Breast epithelium (tissue), 4 donors: ENCODE measurements at places on chromosomes 3 and 15. TPM values are rescaled to one million over a fixed set of nuclear protein-coding genes. Genes with fewer than 3 reads are reported as not detected.

CFAP44 gene
- 28.4 TPM for total RNA-seq

OR5K2 gene
- not detected for total RNA-seq

GRCh38 chr15:35932531-35932930 lies 386.6 kb upstream of the DPH6 start:
- DNase-seq: no peak

GRCh38 chr3:109718850-109719249 lies 381.5 kb upstream of the DPPA4 start:
- DNase-seq: no peak

DNA sequence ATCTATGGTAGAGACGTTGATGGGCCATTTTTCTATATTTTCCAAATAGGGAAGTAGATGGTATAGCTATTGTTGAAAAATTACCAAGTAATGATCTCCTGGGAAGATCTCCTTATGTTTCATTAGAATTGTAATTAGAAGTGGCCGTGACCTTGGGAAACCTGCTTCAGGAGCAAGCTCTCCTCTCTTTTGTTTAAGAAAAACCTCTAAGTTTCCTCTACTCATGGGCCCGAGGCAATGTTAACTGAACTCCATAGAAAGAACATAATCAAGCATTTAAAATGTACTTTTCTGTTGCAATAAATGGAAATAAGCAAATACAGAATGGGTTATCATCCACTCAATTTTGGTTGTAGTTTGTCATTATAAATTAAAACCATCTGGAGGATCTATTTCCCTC lies 511.2 kb upstream of the MDFIC2 start:
- DNase-seq: no peak

GRCh38 chr15:88513195-88513594 lies 33.3 kb downstream of the DET1 start:
- no peak for DNase-seq
